ENCODE measurements at places on chromosomes 3 and 15. TPM values are rescaled to one million over a fixed set of nuclear protein-coding genes. Genes with fewer than 3 reads are reported as not detected.

The BOC gene
- total RNA-seq, result 75.7 TPM

The GOLGA8T gene
- not detected for total RNA-seq

The UROC1 gene
- total RNA-seq, result not detected

The CYFIP1 gene
- 88.0 TPM for total RNA-seq

The GOLGA8Q gene
- 1.1 TPM for total RNA-seq

The KIF15 gene
- total RNA-seq, result 9.1 TPM

All from esophagus squamous epithelium (tissue), 5 donors.